ENCODE measurements at places on chromosomes 11 and 22. TPM values are rescaled to one million over a fixed set of nuclear protein-coding genes. Genes with fewer than 3 reads are reported as not detected.
A peak's percentile ranks its signal among the peaks of the same experiment; 100 is the strongest.

The TRIM49 gene
- total RNA-seq = not detected

DNA sequence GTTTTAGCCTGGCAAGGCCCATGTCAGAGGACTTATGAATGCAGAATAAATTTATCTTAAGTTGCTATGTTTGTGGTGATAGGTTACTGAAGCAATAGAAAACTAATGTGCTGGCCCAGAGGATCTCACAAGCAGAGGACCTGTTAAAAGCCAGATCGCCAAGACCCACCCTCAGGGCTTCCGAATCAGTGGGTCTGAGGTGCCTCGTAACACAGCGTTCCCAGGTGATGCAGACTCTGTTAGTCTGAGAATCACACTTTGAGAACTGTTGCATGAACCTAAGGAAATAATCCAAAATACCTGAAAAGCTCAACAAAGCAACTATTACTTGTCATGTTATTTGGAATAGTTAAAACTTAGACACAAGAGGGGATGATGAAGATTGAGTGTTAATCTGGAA is 6.7 kb upstream of the SCARF2 start:
- DNase-seq = no peak

The MUC2 gene
- total RNA-seq = not detected

GRCh38 chr11:121551463-121551862 is 98.7 kb upstream of the SORL1-AS1 start:
- DNase-seq = no peak

The NNMT gene
- not detected for total RNA-seq

DNA sequence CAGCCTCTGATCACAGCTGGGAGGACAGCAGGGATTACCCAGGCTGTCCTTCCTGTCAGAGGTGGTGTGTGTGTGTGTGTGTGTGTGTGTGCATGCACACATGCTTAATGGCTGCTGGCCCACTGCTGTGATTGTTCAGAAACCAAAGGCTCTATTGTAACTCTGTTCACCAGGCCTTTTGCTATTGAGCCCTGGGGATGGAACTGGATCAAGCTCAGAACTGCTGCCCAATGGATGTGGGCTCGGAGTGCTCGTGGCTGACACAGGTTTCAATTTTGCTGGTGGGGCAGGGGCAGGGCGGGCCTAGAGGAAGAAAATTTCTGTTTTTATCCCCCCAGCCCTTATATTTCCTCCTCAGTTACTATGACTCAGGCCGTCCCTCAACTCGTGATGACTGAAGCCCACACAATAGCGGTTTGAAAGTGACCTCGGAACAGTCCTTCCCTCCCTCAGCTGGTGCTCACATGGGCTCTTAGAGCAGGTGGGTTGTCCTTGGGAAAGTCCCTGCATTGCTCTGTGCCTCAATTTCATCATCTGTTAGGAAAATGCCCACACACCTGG is 359.3 kb downstream of the TENM4 start:
- DNase-seq = no peak

GRCh38 chr11:15412054-15412453 is 297.3 kb downstream of the INSC start:
- DNase-seq = no peak

GRCh38 chr11:1005928-1006327 is 30.6 kb downstream of the MUC6 start:
- DNase-seq = no peak

The RAB36 gene
- total RNA-seq = 0.33 TPM

DNA sequence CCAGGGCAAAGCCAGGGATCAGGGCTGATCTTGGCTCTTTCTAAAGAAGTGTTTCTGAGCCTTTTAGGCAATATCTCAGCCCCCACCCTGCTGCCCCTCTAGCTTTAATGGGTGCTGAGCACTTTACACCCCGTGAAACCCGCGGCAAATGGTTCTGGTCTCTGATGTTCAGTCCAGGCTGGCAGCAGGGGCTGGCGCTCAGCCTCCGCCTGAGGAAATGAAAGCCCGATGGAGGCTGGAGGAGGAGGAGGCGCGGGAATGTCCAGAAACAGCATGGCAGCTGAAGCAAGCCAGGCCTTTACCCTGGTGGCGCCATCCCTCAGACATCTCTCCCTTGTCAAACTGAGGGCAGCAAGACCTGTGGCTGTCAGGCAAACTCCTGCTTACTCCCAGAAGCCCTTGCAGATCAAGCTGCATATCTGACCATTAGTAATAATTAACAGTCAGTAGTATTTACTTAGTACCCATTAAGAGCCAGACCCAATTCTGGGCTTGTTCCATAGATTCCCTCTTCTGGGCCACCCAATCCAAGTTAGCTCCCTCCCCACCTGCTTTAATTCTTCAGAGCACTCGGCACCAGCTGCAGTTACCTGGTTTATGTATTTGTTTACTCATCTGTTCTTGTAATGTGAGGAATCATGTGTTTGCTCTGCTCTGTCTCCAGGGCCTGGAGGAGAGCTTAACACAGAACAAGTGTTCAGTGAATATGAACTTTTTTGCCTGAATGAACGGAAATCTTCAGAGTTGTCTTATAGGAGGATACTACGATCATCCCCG is 15.0 kb upstream of the ALX4 start:
- no peak for DNase-seq

The SHANK3 gene
- 0.08 TPM for total RNA-seq

- no peak for DNase-seq
These were observed 157.9 kb upstream of the C11orf87 start for GRCh38 chr11:109264128-109264527.

DNA sequence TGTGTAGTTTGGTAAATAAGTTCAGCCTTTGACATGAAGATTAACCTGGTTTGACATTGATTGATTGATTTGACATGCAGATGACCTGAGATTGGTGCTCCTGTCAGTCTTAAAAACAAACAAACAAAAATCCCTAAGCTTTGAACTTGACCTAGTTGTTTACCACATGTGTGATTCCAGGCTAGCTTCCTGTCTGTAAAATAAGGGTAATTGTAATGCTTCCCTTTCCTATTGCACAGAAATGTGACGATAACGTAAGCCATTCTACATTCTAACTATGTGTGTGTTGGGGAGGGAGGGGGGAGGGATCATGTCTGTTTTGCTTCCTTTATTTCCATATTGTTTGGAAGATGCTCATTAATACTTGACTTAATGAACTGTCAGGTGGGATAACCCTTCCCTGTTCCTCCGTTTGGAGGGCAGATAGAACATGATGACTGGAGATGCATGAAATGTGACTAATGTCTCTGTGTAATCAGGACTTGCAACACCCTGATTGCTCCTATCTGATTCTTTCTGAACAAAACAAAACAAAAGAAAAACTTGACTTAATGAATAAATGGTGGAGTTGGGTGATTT is 106.1 kb upstream of the CLMP start:
- no peak for DNase-seq

DNA sequence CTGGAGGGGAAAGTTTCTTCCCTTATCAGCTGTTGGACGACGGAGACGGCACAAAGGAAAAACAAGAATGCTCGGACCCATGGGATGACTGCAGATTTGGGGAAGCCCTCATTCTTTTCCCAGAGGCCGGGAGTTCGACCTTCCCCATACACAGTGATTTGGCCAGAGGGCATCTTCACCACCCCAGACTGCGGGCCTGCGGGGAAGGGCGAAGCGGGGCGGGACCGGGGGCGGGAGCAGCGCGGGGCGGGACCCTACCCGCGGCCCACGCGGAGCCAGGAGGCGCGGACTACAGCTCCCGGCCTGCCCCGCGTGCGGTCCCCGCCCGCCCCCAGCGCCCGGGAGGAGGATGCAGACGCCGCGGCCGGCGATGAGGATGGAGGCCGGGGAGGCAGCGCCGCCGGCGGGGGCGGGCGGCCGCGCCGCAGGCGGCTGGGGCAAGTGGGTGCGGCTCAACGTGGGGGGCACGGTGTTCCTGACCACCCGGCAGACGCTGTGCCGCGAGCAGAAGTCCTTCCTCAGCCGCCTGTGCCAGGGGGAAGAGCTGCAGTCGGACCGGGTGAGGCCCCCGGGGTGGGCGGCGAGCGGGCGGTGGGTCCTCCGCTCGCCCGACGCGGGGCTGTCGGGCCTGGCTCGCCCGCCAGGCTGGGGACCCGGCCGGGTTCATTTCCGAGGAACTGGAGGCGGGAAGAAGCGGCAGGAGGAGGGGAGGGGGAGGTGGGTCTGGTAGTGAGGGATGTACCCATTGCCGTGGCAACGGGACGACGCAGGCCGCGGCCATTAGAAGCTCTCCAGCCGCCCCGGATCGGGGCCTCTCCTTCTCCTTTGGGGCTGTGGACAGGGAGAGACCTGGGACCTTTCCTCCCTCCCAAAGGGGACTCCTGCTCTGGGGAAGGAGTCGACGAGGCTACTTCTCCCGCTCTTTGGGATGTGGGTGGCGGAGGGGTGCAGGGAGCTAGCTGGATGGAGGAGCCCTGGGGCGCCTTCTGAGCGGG is at the start of gene KCTD17:
TSS of gene KCTD17 (plus strand) at position 352 of the 995 bp plus-strand sequence. CDS start at position 371, 19 bp downstream.
- peak; percentile 84 for DNase-seq
